ENCODE measurements at places on chromosomes 5 and 9.
A peak's percentile ranks its signal among the peaks of the same experiment; 100 is the strongest.

DNA sequence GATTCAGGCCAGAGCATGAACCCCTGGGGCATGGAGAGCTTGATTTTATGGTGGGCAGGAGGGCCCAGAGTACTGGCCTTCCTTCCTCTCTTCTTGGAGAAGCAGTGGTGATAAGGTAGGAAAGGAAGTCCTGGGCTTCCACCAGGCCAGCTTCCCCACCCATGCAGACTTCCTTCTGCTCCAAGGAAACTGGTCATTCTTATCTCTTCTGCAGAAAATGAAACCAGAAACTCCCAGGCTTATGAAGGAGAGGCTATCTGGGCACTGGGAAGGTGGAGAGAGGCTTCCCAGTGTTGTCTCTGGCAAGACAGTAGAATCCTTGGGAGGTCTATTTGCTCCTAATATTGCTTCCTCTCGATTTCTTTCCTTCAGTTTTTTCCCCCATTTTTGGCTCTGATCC lies 110.5 kb upstream of the EQTN start:
- DNase-seq, result no peak

DNA sequence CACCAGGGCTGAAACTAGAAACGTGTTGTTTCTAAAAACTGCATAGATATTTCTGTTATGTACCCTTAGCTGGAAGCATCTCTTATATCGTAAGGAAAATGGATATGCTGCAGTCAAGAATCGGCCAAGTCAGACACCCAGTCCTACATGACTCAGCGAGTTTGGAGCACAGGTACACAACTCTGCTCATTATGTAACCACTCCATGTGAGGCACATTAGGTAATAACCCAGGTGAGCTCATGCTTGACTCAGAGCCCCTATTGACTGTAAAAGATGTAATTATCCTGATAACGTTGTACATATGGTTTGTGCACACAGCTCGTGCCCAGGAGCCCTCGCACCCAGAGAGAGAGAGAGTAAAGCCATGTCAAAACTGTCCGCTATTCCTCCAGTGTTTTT lies 593.7 kb upstream of the ACO1 start:
- DNase-seq, result no peak

- no peak for DNase-seq
Measured at GRCh38 chr5:15992918-15993317, 186.7 kb downstream of the MARCHF11 start.

DNA sequence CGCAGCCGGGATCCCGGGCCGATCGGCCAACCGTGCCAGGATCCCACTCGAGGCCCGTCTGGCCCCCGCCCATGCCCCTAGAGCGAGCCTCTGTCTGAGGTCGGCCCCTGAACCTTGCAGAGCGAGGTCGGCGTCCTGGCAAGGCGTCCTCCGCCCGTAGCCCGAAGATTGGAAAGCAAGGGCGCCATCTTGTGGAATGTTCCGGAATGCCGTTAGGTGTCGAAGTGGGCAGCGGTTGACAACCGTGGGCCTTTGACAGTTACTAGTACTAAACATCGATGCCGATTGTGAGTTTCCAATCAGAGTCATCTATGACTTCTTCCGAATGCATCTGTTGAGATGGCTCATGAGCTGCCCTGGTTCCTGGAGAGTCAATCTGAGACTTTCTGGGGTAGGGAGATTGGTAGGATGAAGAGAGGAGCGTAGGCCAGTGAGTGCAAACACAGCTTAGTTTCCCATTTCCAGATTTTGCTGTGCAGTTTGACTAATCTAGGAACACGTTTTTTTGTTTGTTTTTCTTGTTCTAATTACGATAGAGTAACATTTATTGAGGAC lies 923 bp upstream of the PLK2 start:
- peak; percentile 80 for DNase-seq

- DNase-seq, result no peak
Measured at GRCh38 chr5:168939156-168939800, 360.1 kb upstream of the PANK3 start.
